Fibroblast of skin of right quadriceps (primary cell): ENCODE measurements at places on chromosomes 5 and 9.

DNA sequence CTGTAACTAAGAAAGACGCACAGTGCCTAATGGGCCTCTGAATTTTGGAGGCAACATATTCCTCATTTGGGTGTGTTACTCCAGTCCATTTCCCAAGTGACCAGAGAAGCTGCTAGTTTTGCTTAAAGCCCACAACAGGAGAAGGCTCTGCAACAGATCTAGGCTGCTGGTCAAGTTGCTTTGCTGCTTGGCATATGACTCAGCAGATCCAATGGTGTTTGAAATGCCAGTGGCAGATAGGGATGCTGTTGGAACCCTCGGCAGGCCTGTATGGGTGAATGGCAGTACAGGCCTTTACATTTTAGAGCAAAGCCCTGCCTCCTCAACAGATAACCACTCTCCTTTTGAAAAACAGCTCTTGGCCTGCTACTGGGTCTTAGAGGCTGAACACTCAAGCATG lies 36.2 kb upstream of the ROR2 start:
- DNase-seq = no peak

DNA sequence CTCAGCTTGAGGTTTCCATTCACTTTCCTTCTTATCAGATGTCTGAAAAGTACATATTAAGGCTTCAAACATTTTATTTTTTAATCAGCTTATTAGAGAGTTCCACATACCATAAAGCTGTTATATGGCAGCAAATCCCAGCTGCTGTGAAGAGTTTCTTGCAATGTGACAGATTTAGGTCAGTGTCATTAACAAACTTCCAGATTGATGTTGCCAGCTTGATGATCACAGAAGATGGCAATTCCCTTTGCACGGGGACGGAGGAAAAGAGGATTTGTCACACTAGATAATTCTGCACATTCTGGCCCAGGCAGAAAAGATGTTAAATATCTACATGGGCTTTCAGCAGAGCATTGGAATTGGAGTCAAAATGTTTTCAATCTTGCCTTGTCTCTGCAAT lies 215.8 kb downstream of the BRINP1 start:
- DNase-seq = no peak

- no peak for DNase-seq
Measured at GRCh38 chr5:43174586-43174985, 17.4 kb upstream of the NIM1K start.

DNA sequence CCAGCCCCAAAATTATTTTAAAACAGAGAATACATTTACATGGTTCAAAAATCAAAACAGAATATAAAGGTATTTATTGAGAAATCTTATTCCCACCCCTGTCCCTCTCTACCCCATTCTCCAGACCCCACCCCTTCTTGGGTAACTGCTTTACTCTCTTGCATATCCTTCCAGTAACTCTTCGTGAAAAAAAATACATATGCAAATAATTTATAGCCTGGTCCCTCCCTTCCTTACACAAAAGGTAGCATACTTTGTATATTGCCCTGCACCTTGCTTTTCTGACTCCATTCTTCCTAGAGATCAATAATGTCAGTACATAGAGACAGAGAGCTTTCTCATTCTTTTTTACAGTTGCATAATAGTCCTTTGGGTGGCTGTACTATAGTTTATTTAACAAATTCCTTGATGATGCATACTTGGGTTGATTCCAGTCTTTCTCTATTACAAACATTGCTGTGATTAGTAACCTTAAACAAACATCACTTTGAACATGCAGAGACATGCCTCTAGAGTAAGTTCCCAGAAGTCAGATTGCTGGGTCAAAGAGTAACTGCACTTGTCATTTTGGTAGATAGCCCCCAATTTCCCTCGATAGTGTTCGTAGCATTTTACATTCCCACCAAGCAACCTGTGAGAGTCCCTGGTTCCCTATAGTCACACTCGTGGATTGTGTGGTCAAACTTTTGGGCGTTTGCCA lies 47.9 kb downstream of the STOM start:
- DNase-seq = peak; percentile 91

- DNase-seq = no peak
Measured at GRCh38 chr9:38747067-38747466, 27.1 kb upstream of the FAM240B start.

DNA sequence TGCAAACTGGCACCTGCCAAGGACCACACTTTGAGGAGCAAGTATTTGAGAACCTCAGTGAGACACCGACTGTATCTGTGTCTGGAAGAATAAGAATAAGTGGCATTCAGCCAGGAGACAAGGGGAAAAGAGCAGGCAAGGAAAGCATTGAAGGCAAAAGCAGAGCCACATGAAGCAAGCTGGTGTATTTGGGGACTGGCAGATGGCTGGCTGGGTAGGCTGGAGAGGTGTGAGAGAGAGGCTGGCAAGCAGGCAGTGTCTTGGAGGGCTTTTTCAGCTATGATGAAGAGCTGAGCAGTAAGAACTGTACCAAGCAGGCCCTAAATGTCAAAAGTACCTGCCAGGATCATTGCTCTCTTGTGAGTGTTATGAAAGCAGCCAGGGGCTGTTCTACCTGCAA lies 14.1 kb upstream of the C5orf58 start:
- DNase-seq = no peak

DNA sequence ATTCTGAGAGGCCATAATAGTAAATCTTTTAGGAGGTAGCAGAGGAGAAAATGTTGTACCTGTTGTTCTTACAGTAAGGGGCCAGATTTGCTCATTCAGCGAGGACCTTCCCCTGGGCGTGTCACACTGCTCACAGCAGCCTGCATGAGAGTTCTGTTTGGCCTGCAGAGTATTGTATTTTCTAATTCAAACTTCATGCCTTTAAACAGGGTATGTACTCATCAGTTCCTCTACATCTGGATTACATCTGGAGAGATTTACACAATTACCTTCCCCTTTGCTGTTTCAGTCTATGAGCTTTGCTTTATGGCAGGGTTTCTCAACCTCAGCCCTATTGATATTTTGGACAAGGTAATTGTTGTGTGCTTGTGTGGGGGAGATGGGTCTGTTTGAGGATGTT lies 170.9 kb upstream of the STK32A start:
- no peak for DNase-seq

DNA sequence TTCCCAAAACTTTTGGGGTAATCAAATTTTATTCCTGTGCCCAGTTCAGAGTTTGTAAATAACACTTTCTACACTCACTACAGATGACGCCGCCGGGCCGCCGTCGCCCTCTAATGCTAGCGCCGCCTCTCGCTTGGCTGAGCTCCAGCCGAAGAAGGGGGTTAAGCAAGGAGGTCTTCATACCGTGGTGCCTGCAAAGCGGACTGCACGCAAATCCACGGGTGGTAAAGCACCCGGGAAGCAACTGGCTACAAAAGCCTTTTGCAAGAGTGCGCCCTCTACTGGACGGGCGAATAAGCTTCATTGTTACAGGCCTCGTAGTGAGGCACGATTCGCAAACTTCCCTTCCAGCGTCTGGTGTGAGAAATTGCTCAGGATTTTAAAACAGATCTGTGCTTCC lies 280.4 kb downstream of the MEF2C start:
- DNase-seq = no peak

DNA sequence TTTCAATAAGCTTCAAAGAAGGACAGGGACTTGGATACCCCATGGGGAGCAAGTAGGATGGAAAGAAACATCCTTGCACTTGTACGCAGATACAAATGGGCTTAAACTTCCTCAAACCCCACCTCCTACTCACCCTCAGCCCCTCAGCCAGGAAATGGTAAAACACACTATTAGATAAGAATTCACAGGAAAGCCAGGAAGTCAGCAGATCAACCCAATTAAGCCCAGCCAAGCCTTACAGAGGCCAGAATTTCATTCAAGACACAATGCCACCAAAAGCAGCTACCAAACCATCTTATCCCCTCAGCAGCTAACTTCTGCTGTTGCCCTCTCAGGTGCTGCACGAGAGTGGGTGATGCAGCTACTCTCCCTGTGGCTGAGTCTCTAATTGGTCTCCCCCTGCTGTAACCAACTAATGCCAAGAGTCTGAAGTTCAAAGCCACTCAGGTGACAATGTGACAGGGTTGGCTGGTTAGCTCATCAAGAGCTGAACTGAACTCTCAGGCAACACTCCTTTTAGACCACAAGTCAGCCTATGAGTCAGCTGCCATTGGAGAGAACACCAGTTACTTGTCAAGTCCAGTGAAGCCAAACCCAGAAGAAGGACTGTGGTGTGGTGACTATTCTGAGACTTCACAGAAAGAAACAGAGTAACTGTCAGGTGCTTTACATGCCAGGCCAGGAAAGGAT lies 201.9 kb downstream of the ZNF608 start:
- no peak for DNase-seq

GRCh38 chr9:86638109-86638508 lies 283.9 kb upstream of the TUT7 start:
- no peak for DNase-seq

GRCh38 chr5:29800752-29801151 lies 1392.7 kb upstream of the CDH6 start:
- no peak for DNase-seq

GRCh38 chr9:88537761-88538091 lies 2.7 kb downstream of the NXNL2 start:
- DNase-seq = peak; percentile 86

DNA sequence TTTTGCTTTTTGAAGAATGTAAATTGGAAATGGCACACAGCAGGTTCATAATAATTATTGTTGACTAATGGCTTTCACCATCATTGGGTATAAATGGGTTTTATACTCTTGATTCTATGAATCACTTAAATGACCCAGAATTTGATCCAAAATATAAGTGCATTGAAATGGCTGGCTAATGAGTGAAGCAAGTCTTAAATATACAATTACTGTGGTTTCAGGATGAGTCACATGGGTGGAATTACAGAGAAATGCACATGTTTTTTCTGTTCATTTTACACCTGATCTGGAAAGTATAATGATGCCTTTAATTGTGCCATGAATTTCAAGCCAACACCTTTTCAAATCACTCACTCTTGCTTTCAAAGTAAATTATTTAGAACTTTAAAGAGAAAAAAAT lies 380.8 kb upstream of the CD180 start:
- DNase-seq = peak; percentile 67

DNA sequence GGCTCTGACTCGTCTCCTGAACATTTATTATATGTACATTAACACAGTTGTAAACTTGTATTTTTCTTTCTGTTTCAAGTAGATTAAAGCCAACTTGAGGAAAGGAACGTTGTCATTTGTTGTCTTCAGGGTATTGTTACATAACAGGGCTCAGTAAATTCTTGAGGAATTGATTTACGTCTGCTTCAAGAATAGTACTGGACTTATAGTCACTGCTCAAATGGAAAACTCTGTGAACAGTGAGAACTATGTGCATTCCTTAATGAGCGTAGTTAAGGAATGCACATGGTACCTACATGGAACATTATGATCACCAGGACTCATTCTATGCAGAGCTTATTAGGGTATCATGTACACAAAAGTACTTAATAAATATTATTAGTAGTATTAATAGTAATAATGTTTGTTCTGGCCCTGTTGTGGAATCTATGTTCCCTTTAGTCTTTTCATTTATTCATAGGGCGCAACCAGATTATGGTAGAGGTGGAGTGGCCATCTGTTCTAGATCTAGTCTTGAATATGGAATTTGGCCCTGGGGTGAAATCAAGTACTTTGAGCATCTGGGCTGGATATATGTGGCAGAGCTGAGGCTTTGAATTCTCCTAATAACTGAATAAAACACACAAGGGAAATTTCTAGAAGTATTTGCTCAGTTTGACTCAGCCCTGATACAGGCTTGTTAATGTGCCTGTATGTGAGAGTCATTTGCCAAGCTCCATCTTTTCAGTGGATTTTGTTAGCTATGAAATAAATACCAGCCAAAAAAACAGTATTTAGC lies 108.6 kb upstream of the SH3GL2 start:
- no peak for DNase-seq

DNA sequence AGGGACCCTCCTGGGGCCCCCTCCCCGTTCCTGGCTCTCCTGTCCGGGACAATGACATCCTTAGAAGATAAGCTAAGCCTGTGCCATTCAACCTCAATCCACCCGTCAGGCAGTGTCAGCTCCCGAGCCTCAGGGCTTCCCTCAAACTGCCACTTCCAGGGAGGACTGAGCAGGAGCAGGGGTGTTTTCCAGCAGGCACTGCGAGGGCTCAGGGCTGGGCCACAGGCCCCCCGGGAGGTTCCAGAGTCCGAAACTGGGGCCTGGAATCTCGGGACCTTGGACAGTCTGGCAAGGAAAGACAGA lies 26.2 kb downstream of the LHX3 start:
- DNase-seq = no peak

- no peak for DNase-seq
Measured at GRCh38 chr5:72630081-72630480, 122.9 kb upstream of the ZNF366 start.

GRCh38 chr5:61653807-61654580 lies 321.9 kb downstream of the ZSWIM6 start:
- DNase-seq = no peak

DNA sequence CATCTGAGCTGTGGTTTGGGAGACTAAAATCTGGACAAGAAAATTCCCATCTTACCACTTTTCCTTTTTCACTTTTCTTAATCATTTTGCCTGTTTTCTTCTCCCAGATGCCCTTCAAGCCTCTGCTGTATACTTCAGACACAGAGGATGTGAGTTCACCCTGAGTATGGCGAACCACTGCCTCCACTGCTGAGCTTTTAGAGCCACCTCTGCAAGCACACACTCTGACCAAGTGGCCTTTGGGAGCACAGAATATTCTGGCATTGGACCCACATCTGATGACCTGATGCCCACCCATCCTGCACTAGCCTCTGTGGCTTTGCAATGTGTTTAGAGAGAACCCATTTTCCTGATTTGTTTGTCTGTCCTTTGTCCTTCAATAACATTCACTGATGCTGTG lies 32.5 kb downstream of the TERT start:
- DNase-seq = peak; percentile 5

- no peak for DNase-seq
Measured at GRCh38 chr9:137351781-137352501, 49.9 kb upstream of the NRARP start.

DNA sequence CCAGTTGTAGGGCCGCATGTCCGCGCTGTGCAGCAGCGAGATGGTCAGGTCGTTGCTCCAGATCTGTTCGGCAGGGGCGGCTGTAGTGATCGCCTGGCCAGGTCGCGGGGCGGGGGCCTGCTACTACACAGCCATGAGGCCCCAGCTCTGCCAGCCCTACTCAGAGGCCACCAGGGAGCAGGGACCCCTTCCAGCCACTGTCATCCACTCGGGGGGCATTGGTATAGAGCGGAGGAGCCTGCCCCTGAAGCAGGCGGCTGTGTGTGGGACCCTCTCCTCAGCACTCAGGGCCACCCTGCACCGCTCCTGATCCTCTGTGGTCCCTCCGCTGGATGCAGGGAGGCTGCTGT lies 1.7 kb downstream of the FBXW5 start:
- no peak for DNase-seq

DNA sequence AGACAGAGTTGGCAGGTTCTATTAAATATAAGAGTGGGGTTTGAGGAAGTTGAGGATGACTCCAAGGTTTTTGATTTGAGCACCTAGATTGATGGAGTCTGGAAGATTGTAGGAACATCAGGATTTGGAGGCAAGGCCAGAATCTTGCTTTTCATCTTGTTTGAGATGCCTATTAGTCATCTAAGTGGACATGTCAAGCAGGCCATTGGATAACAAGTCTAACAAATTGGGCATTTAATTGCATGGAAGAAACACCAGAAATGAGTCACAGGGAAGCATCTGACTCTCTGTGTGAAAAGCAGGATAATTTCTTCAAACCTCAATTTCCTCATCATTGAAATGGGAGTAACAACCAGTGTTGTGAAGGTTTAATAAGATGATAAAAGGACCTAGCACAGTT lies 53.3 kb upstream of the ARL15 start:
- peak; percentile 53 for DNase-seq

GRCh38 chr9:91415290-91415689 lies 8.3 kb downstream of the NFIL3 start:
- DNase-seq = no peak

GRCh38 chr5:133957080-133957479 lies 11.3 kb downstream of the C5orf15 start:
- no peak for DNase-seq

GRCh38 chr5:116225281-116225922 lies 140.6 kb downstream of the COMMD10 start:
- no peak for DNase-seq
